Kidney glomerular epithelial cell (primary cell): ENCODE measurements at places on chromosomes 1 and 21.

GRCh38 chr1:168842916-168843315, 113.9 kb upstream of the DPT start:
- no peak for DNase-seq

DNA sequence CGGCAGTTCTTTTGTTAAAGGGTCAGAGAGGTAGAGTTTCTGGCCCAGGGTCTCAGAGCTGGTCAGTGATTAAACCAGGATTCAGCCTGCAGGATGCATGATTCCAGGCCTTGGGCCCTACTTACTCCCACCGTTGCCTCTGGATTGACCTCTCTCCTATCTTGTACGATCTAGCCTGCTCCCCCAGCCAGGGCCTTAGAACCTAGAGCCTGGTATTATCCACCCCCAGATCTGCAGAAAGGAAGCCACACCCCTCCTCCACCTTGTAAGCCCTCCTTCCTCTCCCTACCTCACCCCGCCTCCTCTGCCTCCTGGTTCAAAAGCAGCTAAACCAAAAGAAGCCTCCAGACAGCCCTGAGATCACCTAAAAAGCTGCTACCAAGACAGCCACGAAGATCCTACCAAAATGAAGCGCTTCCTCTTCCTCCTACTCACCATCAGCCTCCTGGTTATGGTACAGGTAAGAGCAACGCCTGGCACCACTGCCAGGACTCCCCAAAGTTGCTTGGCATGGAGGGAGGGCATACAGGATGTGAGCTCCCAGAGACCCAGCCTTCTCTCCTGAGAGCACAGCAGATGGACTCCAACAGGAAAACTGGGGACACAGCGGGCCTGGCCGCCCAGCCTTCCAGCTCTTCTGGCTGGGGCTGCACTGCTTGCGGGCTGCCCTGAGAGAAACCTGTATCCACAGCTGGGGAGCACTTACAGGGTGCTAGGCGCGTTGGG, at the start of gene CD52:
Gene CD52 (plus strand): TSS at position 347 of the 726 bp plus-strand sequence. CDS start 60 bp downstream, at position 407.
- no peak for DNase-seq

GRCh38 chr1:66372522-66373101, 161.3 kb upstream of the SGIP1 start:
- DNase-seq = no peak

DNA sequence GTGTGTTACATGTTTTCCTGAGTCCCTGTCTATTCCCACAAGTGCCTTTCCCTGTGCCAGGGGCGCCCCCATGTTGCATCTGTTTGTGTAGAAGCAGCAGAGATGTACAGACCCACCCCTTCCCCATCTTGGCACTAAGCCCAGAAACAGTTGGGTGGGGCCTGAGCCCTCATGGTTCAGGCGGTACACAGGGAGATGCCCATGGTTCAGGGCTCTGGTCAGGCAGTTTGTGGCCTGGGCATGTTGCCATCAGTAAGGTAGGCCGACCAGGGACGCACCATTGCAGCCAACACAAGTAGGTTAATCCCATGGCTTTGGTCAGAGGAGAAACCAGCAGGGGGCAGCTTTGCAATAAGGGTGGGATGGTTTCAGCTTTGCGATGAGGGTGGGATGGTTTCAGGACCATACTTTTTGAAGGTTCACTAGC, 914 bp upstream of the ADGRB2 start:
- DNase-seq = no peak
